Stimulated activated CD4-positive, alpha-beta T cell treated with anti-CD3 and anti-CD28 coated beads, TNF-alpha, amount 100 ng/mL, for 4 hours (primary cell): ENCODE measurements at places on chromosomes 11 and 22.

- no peak for DNase-seq
These were observed 4.5 kb downstream of the HTR3A start for GRCh38 chr11:113979431-113979830.

DNA sequence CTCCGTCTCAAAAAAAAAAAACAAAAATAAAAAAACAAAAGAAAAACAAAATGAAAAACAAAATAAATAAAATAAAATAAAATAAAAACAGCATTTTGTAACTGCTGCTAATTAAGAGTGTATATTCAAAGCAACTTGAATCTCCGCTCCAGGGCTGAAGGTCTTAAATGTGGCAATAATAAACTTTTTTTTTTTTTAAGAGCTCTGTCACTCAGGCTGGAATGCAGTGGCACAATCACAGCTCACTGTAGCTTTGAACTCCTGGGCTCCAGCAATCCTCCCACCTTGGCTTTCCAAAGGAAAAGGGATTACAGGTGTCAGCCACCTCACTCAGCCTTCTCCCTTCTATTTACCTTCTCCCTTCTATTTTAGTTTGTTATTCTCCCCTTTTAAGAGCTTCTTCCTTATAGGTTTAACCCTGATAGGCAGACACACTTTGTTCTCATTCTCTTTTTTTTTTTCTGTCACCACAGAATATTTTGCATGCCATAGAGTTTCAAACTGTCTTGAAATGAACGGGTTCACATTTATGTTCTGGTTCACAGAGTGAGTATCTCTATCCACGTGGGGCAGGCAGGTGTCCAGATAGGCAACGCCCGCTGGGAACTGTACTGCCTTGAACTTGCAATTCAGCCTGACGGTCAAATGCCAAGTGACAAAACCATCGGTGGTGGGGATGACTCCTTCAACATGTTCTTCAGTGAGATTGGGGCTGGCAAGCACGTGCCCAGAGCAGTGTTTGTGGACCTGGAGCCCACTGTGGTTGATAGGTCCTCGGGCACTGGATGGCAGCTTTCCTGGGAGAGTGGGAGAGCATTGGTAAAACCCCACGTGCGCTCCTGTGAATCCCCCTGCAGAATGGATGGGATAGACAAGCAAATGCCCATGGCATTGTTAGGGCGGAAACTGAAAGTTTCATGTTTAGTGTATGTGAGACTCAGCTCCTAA lies 19.4 kb downstream of the LRRC74B start:
- DNase-seq: no peak

- DNase-seq: no peak
These were observed 12.6 kb upstream of the PICALM start for GRCh38 chr11:86081455-86081854.

DNA sequence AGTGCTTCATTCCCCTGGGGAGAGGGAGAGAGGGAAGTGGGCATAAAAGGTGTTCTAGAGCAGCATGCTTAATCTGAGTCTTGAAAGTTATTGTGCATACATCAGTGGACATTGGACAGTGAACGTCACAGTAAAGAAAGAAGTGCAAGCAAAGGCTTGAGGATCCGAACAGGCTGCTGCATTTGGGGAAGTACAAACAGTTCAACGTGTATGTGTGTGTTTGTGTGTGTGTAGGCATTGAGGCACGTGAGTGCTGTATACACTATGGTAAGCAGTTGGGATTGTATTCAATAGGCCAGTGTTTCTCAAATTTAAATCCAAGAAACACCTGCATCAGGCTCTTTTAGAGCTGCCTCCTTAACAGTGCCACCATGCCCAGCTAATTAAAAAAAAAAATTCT lies 10.4 kb upstream of the EIF3M start:
- DNase-seq: no peak

- no peak for DNase-seq
These were observed 6.0 kb upstream of the SCGB2A2 start for GRCh38 chr11:62264004-62264403.

GRCh38 chr11:95680169-95680929 lies 109.2 kb downstream of the FAM76B start:
- DNase-seq: no peak

DNA sequence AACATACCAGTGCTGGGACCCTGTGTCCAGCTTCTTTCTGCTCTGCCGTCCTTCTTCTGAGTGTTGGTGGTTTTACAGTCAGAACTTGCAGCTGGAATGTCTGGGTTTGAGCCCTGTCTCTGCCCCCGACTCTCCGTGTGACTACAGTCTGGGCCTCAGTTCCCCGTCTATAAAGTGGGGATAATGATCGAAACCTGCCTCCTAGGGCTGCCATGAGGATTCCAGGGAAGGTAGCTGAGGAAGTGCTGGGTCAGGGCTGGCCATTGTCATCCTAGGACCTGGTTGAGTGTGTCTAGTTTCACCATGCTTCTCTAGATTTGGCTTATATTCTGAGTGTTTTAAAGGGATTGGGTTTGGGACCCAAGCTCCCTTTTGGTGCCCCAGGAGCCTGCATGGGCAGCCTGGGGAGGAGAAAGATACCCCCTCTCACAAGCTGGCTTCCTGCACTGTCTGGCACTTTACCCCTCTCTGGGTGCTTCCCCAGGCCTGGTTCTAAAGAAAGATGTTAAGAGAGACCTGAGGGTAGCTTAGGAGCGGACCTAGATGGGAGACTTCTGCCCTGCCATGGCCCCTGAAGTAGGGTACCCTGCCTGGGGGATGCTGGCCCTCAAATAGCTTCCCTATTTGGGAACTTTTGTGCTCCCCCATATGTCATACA lies 49.9 kb downstream of the TSPAN18 start:
- no peak for DNase-seq

DNA sequence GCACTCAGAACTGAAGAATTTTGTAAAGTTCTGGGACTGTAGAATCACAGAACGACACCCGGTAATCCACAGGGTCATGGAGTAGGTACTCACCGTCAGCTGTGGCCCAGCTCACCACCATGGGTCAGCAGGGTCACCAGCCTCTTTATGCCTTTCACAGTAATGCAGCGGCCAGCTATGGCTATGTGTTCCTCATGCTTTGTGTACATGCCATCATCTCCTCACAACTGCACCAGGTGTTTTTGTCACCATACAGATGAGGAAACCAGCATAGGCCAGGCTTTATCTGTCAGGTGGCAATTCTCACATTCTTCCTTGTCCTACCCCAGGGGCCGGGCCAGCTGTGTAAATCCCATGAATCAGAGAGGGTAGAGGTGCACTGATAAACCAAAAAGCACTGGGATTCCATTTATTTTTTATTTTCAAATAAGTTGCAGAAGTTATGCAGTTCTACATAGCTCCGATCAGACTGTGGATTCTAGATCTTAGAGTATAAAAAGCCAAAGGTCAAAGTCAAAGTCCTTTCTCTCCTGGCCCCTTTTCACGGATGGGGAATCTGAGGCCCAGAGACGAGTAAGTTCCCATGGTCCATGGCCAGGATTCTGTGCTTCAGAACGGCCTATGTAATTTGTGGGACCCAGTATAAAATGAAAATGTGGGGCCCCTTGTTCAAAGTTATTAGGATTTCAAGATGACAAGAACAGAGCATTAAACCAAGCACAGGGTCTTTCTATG lies 17.5 kb downstream of the TSKU start:
- no peak for DNase-seq

DNA sequence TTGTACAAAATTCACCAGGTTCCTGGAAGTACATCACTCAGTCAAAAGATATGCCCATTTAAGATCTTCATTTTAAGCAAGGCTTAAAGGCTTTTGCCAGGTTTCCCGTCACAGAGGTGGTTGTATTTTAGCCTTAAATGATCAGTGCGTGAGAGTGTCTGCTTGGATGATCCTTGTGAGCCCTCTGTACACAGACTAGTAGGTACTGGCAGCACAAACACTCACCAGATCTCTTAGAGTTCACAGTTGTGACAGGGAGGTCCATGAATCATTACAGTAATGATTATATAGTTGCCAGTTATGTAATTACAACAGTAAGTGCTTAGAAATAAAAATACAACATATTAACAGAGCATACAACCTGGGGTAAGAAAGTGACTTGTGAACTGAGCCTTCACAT lies 84.2 kb upstream of the SLC25A18 start:
- DNase-seq: no peak

GRCh38 chr11:92969634-92970347 lies at the start of gene MTNR1B:
Gene MTNR1B, plus strand, starts transcription at chr11:92969651. Its CDS starts 75 bp downstream, at chr11:92969726.
- no peak for DNase-seq
